Activated CD4-positive, alpha-beta T cell treated with anti-CD3 and anti-CD28 coated beads, Interleukin-2, amount 10 ng/mL, durations not matched to agents 7 days and 5 days (primary cell): ENCODE measurements at places on chromosomes 7 and 10.
A peak's percentile ranks its signal among the peaks of the same experiment; 100 is the strongest.

- DNase-seq = no peak
Observed at GRCh38 chr7:131726031-131726430, 169.6 kb upstream of the PODXL start.

DNA sequence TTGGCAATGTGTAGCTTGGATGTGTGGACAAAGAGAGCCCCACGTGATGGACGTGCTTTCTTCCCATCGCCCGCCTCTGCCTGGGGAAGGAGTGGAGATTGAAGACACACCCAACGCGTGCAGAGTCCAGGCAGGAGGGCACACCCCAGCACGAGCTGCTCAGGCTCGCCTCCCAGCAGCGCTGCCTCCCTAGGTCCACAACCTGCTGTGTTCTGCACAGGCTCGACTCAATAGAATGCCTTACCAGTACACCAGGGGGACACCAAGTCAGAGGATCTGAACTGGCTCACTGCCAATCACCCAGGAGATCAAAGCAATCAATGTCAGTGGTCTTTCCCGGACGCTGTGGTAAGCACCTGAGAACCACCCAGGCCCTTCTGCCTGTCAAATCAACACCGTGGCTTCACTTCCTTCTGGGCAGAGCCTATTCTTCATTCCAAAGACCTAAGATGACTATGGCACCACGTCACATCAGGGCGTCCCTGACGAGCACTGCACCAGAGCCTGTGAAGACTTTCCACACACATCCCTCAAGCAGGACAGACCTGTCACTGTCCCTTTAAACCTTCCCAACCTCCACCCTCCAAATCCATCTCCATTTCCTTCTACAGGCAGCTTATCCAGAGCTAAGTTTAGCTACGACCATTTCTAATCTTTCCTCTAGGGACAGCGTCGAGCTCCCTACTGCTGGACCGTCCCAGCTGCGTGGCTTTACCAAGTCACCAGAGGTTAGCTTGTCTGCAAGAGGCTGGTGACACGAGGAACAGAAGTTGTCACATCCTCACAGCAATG is 72.3 kb downstream of the AMZ1 start:
- DNase-seq = no peak

- DNase-seq = no peak
Observed at GRCh38 chr10:125201108-125201524, 40.8 kb upstream of the CTBP2 start.

- peak; percentile 23 for DNase-seq
Observed at GRCh38 chr7:134562136-134562535, 13.2 kb downstream of the AKR1B15 start.

- no peak for DNase-seq
Observed at GRCh38 chr10:89002226-89002978, 11.8 kb downstream of the FAS start.

DNA sequence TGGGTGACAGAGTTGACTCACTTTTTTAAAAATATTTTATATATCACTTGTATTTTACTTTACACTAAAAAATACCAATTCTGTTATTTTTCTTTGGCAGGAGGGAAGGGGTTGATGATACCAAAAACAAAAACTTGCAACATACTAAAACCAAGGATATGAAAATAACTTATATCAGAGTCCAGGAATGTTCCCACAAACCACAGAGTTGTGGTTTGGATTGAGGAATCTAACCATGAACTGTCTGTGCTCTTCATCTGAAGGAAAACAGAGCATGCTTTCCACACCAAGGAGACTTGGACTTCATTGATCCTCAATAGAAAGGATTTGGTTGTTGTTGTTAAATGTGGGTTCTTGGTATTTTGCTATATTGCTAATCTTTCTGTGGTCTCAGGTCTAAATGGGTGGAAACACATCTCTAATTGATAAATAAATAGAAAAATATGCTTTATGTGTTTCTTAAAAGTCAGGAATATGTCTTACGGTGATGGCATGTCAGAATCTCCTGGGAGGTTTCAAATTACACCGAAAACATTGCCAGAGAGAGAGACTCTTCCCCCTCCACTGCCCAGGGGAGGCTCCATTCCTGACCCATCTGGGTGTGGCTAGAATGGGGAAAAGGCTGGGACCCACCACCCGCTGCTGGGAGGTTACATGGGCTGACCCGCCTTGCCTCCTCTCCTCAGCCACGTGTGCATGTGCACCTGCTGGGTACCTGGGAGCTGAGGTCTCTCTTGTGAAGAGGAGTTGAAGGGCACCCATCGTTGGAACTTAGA is 46.9 kb upstream of the STK17A start:
- DNase-seq = no peak

- peak; percentile 59 for DNase-seq
Observed at GRCh38 chr7:75727881-75728593, 10.7 kb downstream of the HIP1 start.

- no peak for DNase-seq
Observed at GRCh38 chr7:102220960-102221800, 65.5 kb upstream of the SH2B2 start.

DNA sequence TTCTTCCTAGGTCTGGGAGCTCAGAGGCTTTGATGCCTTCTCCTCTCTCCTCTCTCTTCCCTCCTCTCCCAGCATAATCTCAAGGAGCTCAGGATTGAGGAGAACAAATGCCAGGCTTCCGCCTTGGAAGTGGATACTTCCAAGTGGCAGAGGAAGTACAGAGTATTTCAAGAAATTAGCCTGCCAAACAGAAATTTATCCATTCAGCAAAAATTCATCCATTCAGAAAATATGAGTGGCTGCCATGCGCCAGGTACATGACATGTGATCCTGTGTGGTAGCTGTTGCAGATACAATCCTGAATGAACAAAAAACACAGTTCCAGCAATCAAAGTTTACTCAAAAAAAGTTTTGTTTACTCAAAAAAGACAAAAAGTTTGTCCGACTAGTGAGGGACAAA is 18.4 kb downstream of the NOLC1 start:
- DNase-seq = no peak

- DNase-seq = no peak
Observed at GRCh38 chr10:79147796-79148451, 79.2 kb downstream of the ZMIZ1 start.

GRCh38 chr7:28093623-28094232 is 86.9 kb downstream of the JAZF1 start:
- peak; percentile 56 for DNase-seq

- DNase-seq = no peak
Observed at GRCh38 chr7:70719125-70719524, 412.8 kb upstream of the GALNT17 start.

DNA sequence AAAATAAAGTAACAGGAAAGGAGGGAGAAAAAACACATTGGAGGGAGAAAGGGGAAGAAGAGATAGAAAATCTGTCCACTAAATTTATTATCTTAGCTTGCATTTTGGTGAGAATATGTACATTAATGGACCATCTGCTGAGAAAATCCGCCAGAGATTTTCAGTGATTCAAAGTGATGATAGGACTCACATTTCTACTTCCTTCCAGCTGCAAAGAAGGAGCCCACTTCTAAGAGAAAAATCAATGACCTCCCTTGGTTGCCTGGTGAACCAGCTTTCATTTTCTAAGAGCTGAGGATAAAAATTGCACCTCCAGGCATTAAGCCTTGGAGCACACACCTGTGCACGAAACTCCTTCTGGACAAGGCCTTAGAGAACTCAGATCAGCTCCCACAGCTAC is 404.3 kb downstream of the SFMBT2 start:
- no peak for DNase-seq

GRCh38 chr10:126012485-126012884 is 116.1 kb downstream of the FANK1 start:
- no peak for DNase-seq

DNA sequence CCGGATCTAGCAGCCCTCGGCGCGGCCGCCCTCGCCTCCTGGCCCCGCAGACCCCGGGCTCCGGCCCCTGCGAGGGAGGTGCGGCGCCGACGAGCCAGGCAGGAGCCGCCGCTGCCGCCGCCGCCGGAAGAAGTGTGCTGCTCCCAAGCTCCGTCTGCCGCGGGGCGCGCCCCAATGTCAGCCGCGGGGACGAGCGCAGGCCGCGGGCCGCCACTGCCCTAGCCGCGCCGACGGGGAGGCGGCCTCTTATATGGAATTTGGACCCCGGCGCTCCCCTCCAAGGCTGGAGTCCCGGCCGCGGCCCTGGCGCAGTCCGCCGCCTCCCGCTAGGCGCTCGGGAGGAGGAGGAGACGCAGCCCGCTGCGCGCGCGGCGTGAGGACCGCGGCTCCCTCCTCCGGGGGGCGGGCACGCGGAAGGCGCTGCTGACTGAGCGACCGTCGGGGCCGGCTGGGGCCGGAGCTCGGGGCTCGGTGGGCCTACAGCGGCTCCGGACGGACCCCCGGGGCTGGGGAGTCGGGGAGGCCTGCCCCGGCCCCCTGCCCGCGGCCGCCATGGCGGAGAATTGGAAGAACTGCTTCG is at the start of gene TRIM8:
Gene TRIM8, plus strand, starts transcription at position 414 of the 580 bp plus-strand sequence. Its CDS starts 139 bp downstream, at position 553.
- DNase-seq = peak; percentile 56

GRCh38 chr7:139893999-139894398 is 64.9 kb downstream of the TBXAS1 start:
- no peak for DNase-seq

GRCh38 chr7:37511915-37512314 is 63.3 kb upstream of the ELMO1 start:
- no peak for DNase-seq

DNA sequence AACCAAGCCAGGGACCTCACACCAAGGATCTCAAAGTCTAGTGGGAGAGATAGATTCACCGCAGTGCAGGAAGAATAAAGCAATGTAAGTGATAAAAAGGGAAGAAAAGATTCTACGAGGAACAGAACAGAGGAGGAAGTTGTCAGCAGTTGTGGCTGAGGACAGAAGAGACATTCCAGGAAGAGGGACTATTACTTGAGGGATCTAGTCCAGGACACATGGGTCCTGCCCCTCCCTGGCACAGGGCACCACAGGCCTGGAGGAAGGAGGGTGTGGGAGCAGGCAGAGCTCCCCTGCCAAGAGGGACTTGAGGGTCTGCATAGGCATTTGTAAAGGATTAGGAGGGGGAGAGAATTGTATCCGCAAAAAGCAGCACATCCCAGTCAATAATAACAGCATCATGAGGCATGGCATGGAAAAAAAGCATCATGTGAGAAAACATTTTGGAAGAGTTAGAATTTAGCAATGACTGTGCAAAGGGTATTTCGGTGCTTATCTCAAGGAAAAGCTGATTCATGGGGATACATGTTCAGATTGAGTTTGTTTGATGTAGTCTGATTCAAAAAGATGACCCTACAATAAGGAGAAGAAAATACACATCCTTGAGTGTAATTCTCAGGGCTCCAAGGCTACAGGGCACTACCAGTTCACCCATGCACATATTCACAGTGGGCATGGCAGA is 12.7 kb downstream of the C10orf71 start:
- no peak for DNase-seq

- no peak for DNase-seq
Observed at GRCh38 chr10:23324351-23324750, 20.2 kb downstream of the C10orf67 start.

DNA sequence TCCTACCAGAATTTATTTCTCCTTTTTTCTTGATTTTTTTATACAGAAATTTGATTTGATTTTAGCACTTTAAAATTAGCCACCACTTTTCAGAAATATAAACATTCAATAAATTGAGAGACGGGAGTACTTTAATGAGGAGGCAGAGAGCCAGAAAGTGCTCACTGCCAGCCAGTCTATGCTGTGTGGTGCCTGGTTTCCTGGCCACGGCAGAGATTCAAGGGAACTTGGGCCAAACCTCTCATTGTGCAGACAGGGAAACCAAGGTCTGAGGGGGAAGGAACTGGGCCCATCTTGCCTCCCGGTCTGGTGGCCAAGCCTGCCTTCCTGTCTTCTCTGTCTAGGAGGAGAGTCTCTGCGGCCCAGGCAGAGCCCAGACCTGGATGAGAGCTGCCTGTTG is 25.9 kb downstream of the ADAMTS14 start:
- DNase-seq = no peak

DNA sequence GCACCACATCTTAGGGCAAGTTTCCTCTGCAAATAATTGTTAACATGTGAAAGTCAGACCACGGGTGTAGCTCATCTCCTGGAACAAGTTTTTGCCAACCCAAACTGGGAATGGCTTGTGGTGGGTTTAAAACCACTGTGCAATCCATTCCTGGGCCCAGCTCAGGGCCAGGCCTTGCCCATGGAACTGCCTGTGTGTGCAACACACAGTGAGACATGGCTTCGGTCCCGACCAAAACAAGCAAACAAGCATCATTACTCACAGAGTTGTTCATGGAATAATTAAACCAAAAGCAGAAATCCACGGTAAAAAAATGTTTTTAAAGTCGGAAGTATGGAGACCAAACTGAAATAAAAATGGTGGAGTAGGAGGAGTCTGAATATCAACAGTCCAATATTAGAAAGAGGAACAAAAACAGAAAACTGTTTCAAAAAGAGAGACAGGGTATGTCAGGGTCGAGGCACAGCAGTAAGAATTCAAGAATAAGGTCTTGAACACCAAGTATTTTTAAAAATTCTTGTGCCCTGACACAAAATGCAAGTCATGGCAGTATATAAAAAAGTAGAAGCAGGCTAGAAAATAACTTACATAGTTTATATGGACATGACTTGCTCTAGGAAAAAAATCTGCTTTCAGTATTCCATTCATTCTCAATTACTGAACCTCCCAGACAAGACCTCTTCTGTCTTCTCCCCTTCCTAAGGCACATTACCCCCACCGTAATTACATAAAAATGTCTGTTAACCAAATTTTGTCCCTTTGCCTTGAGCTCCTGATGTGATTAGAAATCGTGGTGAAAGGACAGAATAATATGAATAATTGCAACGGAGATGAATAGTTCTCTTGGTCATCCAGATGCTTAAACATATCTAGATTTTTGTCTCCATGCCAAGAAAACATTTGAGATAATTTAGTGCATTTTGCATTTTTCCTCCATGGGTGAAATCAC is 88.4 kb downstream of the FAS start:
- no peak for DNase-seq

GRCh38 chr10:75736151-75736640 is 304.8 kb downstream of the LRMDA start:
- DNase-seq = no peak

GRCh38 chr7:149229526-149229925 is 9.9 kb upstream of the ZNF212 start:
- DNase-seq = no peak

GRCh38 chr10:73517166-73517888 is 21.5 kb upstream of the PPP3CB start:
- no peak for DNase-seq

DNA sequence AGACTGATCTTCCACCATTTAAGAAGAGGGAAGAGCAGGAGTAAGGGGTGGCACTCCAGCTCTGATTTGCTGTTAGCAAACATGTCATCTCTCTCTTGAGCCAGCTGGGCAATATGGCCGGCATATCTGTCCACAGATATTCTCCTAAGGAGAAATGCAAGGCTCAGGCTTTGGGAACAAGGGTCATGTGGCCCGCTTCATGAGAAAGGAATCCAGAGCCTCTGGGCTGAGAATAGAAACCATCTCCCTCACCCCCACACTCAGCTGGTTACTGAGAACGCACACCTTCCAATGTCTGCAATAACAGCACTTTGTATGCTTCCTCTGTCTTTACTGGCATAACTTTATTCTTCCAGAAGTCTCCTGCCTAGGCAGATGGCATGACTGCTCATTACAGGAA is 171.2 kb downstream of the ELMO1 start:
- DNase-seq = no peak

- DNase-seq = peak; percentile 13
Observed at GRCh38 chr10:103598654-103599115, 105.2 kb downstream of the NEURL1 start.

- no peak for DNase-seq
Observed at GRCh38 chr10:49760789-49761188, 1.3 kb downstream of the OGDHL start.
